ENCODE measurements at places on chromosomes 1 and 21.

- no peaks in the 10 kb centered on the region for H3K27me3 ChIP-seq
- H3K4me1 ChIP-seq: no peaks in the 10 kb centered on the region
Observed at GRCh38 chr1:10160907-10161490, 49.4 kb upstream of the KIF1B start.

DNA sequence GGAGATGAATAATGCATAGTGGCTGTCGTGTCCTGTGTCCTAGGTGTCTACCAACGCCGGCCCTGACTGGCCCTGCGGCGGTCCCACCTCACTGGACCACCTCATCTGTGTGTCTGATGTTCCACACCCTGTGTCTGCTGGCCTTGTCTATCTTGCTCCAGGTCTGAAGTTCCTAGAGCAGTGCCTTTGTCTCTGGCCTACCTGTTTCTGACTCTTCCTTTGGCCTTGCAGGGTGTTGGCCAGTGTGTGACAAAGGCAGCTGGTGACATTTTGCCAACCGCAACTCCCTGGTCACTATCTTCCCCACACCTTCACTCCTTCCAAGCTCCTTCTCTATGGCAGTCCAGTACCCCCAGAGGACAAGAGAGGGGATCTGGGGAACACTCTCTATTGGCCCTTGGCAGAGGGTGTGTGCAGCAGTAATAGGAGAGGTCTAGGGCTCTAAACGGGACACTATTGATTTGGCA, 1.4 kb upstream of the AHDC1 start:
- peak overlapping the region; percentile 96 for H3K4me3 ChIP-seq
- H3K27ac ChIP-seq: peak overlapping the region; percentile 65
- H3K4me1 ChIP-seq: peaks cover 37% of the 10 kb centered on the region
- no peaks in the 10 kb centered on the region for H3K36me3 ChIP-seq
- DNase-seq: no peak

GRCh38 chr1:178749581-178750166, 24.6 kb downstream of the RALGPS2 start:
- no peak overlapping the region for H3K27ac ChIP-seq
- no peaks in the 10 kb centered on the region for H3K27me3 ChIP-seq
- no peaks in the 10 kb centered on the region for H3K36me3 ChIP-seq
- no peak for DNase-seq

GRCh38 chr1:4053160-4053748, 153.2 kb upstream of the C1orf174 start:
- no peak overlapping the region for H3K4me3 ChIP-seq
- no peaks in the 10 kb centered on the region for H3K36me3 ChIP-seq
- H3K4me1 ChIP-seq: no peaks in the 10 kb centered on the region
- no peak overlapping the region for H3K27ac ChIP-seq

GRCh38 chr1:1943834-1944570, 24.9 kb upstream of the TMEM52 start:
- H3K4me1 ChIP-seq: no peaks in the 10 kb centered on the region
- peaks cover 3% of the 10 kb centered on the region for H3K27me3 ChIP-seq
- no peak overlapping the region for H3K4me3 ChIP-seq
- no peak overlapping the region for H3K27ac ChIP-seq
- DNase-seq: peak; percentile 85

DNA sequence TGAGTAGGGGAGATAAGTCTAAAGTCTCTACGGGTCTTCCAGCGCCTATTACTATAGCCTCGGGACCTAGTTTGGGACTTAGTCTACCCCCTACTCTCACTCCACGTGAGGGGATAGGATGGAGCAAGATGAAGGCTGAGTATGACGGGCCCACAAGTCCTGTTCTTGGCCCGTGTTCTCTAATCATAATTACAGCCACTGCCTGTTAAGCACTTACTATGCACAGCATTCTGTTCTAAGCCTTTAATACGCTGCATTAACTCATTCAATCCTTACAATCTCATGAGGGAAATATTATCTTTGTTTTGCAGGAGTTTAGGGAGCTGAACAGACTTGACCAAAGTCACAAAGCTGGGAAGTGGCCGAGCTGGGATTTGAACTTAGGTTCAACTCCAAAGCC, 23.9 kb upstream of the EPB41 start:
- H3K4me3 ChIP-seq: no peak overlapping the region
- peaks cover 3% of the 10 kb centered on the region for H3K27me3 ChIP-seq
- peaks cover 22% of the 10 kb centered on the region for H3K4me1 ChIP-seq

DNA sequence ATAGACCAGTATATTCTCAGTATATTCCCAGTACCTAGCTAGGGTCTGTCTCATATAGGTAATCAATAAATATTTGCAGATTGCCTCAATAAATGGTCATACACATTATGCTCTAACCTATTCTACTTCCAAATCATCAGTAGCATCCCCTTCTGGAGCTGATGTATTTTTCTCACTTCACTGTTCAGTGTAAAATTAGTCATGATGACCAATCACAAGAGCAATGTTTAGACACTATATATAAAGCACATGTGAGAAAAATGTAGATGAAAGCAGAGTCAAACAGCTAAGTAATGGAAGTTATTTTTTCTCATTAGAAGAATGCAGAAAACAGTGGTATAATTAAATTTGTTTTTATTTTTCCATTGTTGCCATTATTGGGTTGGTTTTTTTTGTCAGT, 34.7 kb downstream of the EPRS1 start:
- no peak overlapping the region for H3K27ac ChIP-seq
- H3K4me3 ChIP-seq: no peak overlapping the region
- H3K27me3 ChIP-seq: no peaks in the 10 kb centered on the region
- H3K36me3 ChIP-seq: peaks cover 10% of the 10 kb centered on the region
- no peak for DNase-seq
